ENCODE measurements at places on chromosomes 16 and 17. TPM values are rescaled to one million over a fixed set of nuclear protein-coding genes. Genes with fewer than 3 reads are reported as not detected.
A peak's percentile ranks its signal among the peaks of the same experiment; 100 is the strongest.

DNA sequence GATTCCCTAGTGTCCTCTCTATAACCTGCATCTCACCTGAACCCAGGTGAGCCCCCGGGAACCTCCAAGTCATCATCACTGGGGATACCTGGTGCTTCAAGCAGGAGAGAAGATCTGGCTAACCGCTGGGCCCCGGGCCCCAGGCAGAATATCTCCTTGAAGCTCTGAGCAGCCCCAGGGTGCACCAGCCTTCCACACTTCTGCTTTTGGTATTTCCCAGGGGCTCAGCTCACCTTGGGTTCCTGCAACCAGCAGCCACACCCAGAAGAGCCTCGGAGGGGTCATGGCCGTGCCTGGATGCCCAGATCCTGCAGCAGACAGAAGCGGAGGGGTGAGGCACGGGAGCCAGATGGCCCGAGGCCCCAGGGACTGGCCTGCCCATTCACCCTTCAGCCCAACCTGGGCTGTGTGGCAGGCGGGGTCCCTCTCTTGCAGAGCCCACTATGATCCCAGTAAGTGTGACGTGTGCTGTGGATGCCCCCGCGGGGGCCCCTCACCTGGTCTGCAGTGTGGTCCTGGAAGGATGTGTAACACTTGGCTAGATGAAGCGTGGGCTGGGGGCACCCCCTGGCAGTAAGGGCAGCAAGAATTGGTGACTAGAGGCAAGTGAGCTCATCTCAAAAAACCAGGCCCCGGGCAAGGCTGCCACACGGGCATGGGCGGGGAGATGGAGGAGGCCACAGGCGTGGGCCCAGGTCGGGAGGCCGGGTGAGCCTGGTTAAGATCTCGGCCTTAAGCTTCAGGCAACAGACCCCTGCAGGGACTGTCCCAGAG lies 2.6 kb downstream of the LGALS3BP start:
- H3K4me3 ChIP-seq = peak overlapping the region; percentile 17
- H3K27me3 ChIP-seq = no peaks in the 10 kb centered on the region
- no peaks in the 10 kb centered on the region for H3K36me3 ChIP-seq
- peaks cover 32% of the 10 kb centered on the region for H3K4me1 ChIP-seq
- no peak for DNase-seq

DNA sequence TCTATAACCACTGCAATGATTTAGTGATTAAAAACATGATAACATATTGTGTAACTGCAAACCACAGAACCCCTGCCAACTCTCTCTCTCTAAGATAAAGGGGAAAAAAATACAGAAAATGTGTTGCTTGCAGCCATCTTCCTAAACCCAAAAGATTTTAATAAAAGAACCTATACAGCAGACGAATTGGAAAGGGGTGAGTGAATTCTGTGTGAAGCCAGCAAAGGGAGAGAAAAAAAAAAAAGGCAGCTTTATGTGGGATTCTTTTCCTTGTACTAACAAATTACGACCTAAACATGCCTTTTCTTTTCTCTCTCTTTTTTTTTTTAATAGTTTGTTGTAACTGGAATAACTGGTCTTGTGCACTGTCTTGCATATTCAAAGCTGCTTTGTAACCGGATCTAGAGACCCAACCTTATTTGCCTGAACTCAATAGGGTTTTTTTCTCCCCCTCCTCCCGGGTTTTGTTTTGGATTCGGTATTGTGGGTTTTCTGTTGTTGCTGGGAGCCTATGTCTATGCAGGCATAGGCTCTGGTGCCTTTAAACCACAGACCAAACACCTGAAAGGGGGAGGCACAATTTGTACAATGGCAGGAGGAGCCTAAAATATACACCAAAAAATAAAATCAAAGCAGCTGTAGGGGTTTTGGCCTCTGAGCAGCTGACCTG lies 7.0 kb upstream of the ZFHX3 start:
- H3K36me3 ChIP-seq = peaks cover 2% of the 10 kb centered on the region
- peaks cover 14% of the 10 kb centered on the region for H3K27me3 ChIP-seq
- peaks cover 8% of the 10 kb centered on the region for H3K4me1 ChIP-seq
- no peak overlapping the region for H3K27ac ChIP-seq

DNA sequence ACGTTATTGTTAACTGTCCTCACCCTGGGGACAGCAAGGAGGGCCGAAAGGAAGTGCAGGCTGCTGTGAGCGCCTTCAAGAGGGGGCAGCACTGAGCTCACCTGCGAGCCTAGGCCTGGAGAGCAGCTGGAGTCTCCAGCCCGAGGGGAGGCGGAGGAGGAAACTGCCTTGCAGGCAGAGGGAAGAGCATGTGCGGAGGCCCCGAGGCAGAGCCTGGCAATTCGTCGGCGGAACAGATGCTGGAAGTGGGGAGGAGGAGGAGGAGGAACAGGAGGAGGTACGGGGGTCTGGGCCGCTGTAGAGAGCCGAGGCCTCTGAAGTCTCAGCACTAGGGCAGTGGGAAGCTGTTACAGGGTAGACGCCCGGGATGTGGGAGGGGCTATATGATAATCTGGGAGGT lies 49.6 kb upstream of the PLCG2 start:
- no peaks in the 10 kb centered on the region for H3K36me3 ChIP-seq
- no peak for DNase-seq
- peak overlapping the region; percentile 70 for H3K4me3 ChIP-seq
- H3K27me3 ChIP-seq = no peaks in the 10 kb centered on the region

DNA sequence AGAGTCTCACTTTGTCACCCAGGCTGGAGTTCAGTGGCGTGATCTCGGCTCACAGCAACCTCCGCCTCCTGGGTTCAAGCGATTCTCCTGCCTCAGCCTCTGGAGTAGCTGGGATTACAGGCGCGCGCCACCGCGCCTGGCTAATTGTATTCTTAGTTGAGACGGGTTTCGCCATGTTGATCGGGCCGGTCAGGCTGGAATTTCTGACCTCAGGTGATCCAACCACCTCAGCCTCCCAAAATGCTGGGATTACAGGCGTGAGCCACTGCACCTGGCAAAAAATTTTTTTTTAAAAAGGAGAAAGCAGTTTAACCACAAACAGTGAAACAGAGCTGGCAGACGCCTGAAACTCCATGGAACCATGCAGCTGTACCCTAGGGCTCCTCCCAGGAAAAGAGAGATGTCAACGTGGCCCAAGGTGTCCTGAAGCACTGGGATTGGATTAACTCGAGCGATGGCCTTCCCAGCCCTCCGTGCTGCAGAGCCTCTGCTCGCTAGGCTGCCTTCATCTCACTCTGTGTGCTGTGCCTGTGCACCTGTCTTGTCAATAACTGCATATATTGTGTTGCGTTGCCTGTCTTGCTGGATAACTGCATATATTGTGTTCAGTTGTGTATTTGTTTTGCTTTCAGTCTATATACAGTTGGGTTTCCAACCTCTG lies 29.6 kb upstream of the FOXK2 start:
- no peak overlapping the region for H3K27ac ChIP-seq
- DNase-seq = no peak
- H3K27me3 ChIP-seq = no peaks in the 10 kb centered on the region
- peaks cover 35% of the 10 kb centered on the region for H3K36me3 ChIP-seq
- H3K4me3 ChIP-seq = no peak overlapping the region

- H3K27me3 ChIP-seq = no peaks in the 10 kb centered on the region
- peaks cover 10% of the 10 kb centered on the region for H3K36me3 ChIP-seq
- DNase-seq = no peak
Observed at GRCh38 chr16:627454-628239, 3.1 kb upstream of the WFIKKN1 start.

- H3K27me3 ChIP-seq = peaks cover 4% of the 10 kb centered on the region
- no peak overlapping the region for H3K4me3 ChIP-seq
- no peak overlapping the region for H3K27ac ChIP-seq
- DNase-seq = no peak
Observed at GRCh38 chr17:38431346-38432145, 3.3 kb downstream of the ARHGAP23 start.

- peaks cover 1% of the 10 kb centered on the region for H3K27me3 ChIP-seq
- no peak for DNase-seq
- no peak overlapping the region for H3K4me3 ChIP-seq
- H3K4me1 ChIP-seq = no peaks in the 10 kb centered on the region
Observed at GRCh38 chr16:47057630-47057993, 84.1 kb upstream of the DNAJA2 start.

DNA sequence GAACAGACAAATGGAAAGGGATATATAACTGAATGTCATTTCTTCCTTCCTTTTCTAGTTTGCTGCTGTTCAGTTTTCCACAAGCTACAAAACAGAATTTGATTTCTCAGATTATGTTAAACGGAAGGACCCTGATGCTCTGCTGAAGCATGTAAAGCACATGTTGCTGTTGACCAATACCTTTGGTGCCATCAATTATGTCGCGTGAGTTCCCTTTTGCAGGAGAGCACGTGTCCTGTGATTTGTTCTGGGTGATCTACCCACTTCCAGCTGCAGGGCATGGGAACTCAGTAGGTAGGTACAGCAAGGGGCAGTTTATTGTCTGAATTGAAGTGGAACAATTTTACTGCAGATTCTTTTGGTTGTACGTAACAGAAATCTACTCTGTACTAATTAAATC lies 8.8 kb downstream of the ITGAL start:
- H3K36me3 ChIP-seq = no peaks in the 10 kb centered on the region
- H3K27me3 ChIP-seq = no peaks in the 10 kb centered on the region
- no peak for DNase-seq
- peaks cover 17% of the 10 kb centered on the region for H3K4me1 ChIP-seq
- H3K4me3 ChIP-seq = no peak overlapping the region

- H3K36me3 ChIP-seq = peaks cover 12% of the 10 kb centered on the region
- H3K4me1 ChIP-seq = peaks cover 24% of the 10 kb centered on the region
- H3K27ac ChIP-seq = no peak overlapping the region
Observed at GRCh38 chr16:56684926-56685590, 2.8 kb downstream of the MT1X start.

DNA sequence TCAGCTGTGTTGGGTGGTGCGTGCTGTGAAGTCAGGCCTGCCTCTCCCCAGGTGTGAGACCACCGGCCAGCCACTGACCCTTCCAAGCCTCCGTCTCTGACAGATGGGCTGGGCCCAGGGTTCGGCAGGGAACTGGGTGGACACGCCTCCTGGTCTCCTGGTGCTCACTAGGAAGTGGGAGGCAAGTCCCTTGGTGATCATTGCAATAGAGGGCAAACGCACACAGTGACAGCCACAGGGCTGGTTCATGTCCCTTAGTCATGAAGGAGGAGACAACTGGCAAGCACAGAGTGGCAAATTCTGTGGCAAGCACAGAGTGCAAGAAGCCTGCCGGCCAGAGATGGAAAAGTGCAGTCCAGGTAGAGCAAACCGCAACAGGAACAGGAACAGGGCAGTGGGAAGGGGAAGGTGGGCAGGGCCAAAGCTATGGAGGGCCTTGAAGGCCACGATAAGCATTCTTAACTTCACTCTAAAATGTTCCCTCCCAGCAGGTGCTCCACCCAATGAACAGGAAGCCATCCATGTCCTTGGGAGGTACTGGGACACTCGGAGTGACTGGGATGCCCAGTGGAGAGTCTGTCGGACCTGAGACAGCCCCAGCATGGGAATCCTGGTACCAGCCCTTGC lies 21.9 kb downstream of the USP7 start:
- peaks cover 97% of the 10 kb centered on the region for H3K4me1 ChIP-seq
- no peaks in the 10 kb centered on the region for H3K27me3 ChIP-seq
- H3K36me3 ChIP-seq = no peaks in the 10 kb centered on the region
- no peak for DNase-seq
- H3K27ac ChIP-seq = peak overlapping the region; percentile 48
- H3K4me3 ChIP-seq = peak overlapping the region; percentile 30

GRCh38 chr16:50273888-50274325 lies 7.6 kb downstream of the ADCY7 start:
- peaks cover 97% of the 10 kb centered on the region for H3K4me1 ChIP-seq
- peak overlapping the region; percentile 98 for H3K27ac ChIP-seq
- H3K36me3 ChIP-seq = peaks cover 4% of the 10 kb centered on the region
- H3K4me3 ChIP-seq = peak overlapping the region; percentile 89
- DNase-seq = no peak

GRCh38 chr16:69466547-69466946 lies 42.1 kb downstream of the CYB5B start:
- no peak overlapping the region for H3K27ac ChIP-seq
- peaks cover 6% of the 10 kb centered on the region for H3K36me3 ChIP-seq
- no peak for DNase-seq
- H3K4me3 ChIP-seq = no peak overlapping the region
- peaks cover 7% of the 10 kb centered on the region for H3K4me1 ChIP-seq

- no peaks in the 10 kb centered on the region for H3K36me3 ChIP-seq
- no peak overlapping the region for H3K27ac ChIP-seq
- H3K27me3 ChIP-seq = no peaks in the 10 kb centered on the region
- H3K4me3 ChIP-seq = no peak overlapping the region
Observed at GRCh38 chr16:52617591-52617990, 70.6 kb upstream of the TOX3 start.

GRCh38 chr17:48282303-48282702 lies 147.7 kb downstream of the SKAP1 start:
- H3K4me3 ChIP-seq = no peak overlapping the region
- no peak for DNase-seq
- no peaks in the 10 kb centered on the region for H3K27me3 ChIP-seq
- no peak overlapping the region for H3K27ac ChIP-seq

DNA sequence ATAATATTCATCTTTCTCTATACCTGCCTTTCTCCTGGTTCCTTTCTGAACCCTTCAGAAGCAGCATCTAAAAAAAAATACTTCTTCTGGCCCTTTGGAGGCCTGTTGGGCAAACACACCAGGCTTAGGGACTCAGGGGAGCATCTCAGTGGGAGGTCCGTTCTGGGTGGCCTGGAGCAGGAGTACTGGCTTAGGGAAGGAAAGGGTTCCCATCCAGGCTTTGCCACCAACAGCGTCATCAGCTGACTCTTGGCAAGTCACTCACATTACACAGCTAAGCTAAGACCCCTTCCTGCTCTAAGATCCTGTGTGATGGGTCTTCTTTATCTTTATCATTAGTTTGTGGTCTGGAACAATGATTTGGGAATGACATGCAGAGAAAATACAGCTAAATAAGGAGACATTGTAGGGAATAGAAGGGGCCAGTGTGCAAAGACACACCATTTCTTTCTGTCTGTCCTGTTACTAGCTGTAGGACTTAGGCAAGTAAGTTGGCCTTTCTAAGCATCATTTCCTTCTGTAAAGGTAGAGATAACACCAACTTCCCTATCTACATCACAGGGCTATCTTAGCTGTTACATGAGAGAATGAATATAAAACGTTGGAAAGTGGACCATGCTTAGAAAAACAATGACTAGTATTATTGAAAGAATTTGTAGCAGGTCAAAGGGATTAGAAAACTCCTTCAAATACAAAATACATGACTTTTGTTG lies 9.9 kb downstream of the PCTP start:
- no peaks in the 10 kb centered on the region for H3K36me3 ChIP-seq
- no peak overlapping the region for H3K4me3 ChIP-seq
- no peak for DNase-seq
- no peaks in the 10 kb centered on the region for H3K27me3 ChIP-seq
- no peak overlapping the region for H3K27ac ChIP-seq
- peaks cover 4% of the 10 kb centered on the region for H3K4me1 ChIP-seq

DNA sequence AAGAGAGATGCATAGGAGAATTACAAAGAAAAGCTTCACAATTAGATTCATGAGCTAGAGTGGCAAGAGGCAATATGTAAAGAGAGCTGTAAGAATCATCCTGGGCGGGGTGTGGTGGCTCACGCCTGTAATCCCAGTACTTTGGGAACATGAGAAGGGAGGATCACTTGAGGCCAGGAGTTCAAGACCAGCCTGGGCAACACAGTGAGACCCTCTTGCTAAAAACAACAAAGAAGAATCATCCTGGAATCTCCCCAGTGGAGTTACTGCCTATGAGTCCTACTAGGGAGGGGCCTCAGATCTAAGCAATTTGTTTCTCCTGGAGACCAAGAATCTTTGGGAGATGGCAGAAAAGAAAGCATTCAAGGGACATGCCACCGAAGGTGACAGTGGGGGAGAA lies 119.1 kb downstream of the HIC1 start:
- H3K36me3 ChIP-seq = peaks cover 11% of the 10 kb centered on the region
- H3K4me3 ChIP-seq = no peak overlapping the region
- H3K4me1 ChIP-seq = peaks cover 3% of the 10 kb centered on the region
- no peak for DNase-seq
- no peak overlapping the region for H3K27ac ChIP-seq
- no peaks in the 10 kb centered on the region for H3K27me3 ChIP-seq

Gene SKAP1
- polyA plus RNA-seq = 237 TPM

Gene TPSG1
- not detected for polyA plus RNA-seq

Gene KRTAP9-2
- not detected for polyA plus RNA-seq

Gene NOG
- polyA plus RNA-seq = 49.9 TPM

Gene ABCC3
- polyA plus RNA-seq = not detected

Measured in naive thymus-derived CD8-positive, alpha-beta T cell (primary cell).